NCI-H524 treated with DMSO at 0.1 percent for 48 hours (cell line): ENCODE measurements at places on chromosomes 2 and 18.

GRCh38 chr2:184004948-184005672 is 593.2 kb upstream of the ZNF804A start:
- DNase-seq: peak; percentile 91

DNA sequence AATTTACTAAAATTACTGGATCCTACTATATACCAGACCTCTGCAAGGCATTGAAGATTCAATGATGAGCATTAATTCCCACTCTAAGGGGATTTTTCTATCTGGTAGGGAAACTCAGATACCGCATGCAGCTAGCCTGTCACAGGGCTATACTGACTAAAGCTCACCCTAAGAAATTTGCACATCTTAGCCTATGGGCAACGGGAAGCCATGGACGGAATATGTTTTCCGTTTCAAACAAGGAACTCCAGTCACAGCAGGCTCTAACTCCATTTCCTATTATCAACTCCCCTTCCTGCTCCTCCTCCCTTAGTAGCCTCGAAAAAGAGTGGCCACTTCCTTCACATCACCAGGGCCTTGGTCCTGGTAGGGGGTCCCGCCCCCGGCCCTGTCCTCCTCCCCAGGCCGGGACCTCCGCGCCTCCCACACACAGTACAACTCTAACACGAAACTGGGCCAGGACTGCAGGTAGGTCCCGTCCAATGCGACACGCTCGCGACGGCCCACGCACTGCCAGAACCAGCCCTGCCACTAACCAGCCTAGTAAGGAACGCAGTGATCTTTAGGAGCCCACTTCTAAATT is 659 bp upstream of the COX5B start:
- no peak for DNase-seq

DNA sequence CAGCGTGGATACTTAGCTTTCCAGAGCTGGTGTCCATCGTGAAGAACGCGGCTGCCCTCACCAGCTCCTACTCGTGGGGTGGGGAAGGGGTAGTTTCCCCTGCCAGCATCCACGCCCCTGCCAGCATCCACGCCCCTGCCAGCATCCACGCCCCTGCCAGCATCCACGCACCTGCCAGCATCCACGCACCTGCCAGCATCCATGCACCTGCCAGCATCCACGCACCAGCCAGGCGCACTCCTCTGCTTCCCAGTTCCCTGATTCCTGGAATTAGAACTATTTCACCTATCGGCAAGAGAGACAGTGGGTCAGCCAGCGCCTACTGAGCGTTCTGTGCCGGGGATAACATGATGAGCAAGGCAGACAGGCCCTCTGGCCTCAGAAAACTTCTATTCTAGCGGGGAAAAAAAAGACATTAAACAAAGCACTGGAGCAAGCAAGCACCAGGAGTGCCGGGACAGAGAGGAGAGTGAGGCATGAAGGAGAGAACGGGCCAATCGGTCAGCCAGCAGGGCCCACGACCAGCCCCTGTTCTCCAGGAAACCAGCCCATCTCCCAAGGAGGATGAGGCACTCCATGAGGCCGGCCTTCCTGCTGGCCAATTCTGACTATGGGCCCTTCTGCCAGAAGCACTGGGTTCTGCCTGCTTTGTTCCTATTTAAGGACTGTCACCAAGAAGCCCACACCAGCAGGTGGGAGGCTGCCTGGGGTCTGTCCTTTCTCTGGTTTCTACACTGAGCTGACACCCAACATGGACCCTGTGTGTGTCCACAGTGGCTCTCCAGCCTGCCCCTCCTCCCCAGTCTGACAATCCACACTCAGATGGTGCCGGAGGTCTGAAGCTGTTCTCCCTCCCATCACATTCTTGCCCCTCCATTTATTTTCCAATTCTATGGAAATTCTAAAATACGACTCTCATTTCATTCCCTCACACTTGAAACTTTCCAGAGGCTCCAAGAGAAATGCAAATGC is 78.4 kb upstream of the SALL3 start:
- no peak for DNase-seq

GRCh38 chr2:150778828-150779227 is 291.4 kb upstream of the RND3 start:
- no peak for DNase-seq

DNA sequence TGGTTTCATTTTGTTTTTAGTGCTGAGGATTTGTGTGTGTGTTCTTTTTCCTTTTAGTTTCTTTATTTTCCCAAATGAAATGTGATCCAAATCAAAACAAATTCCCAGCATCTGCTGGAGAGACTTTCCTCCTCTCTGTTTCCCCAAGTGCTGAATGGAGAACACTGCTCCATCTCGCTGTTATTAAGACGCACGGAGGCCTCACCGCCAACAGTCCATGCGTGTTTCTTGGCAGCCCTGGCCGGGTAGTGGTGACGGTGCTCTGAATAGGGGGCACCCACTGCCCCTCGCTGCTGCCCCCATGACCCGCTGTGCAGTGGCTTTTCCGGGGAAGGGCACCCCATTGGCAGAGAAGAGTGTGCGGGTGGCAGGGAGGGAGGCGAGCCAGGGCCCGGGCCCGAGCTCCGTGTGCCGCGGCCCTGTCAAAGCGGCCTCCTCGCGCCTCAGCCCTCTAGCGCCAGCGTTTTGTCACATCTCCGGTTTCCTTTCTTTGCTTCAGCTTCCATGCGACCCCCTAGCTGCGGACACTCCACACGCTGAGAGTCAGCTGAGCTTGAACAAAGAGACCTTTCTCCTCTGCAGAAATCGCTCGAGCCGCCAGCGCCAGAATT is 473.7 kb upstream of the SALL3 start:
- no peak for DNase-seq

DNA sequence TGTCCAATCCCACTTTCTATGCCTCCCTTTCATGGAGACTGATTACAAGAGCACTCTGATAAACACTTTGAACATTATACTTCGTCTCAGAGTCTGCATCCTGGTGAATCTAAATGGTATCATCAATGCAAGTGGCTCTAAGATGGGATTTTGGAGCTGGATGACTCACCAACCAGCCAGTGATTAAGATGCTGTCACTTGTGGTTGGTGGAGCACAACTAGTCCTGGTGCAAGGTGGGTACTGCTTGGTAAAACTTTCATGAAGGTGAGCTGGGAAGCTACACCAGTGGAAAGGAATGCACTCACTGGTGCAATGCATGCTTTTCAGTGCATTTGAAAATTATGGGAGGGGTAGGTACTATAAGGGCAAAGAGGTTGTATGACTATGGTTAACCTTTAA is 137.7 kb upstream of the TRIB2 start:
- DNase-seq: no peak

GRCh38 chr2:36597003-36597531 is 901 bp downstream of the FEZ2 start:
- DNase-seq: no peak

GRCh38 chr2:101520246-101520645 is 45.3 kb upstream of the RFX8 start:
- no peak for DNase-seq

GRCh38 chr2:238940806-238941205 is 92.9 kb downstream of the TWIST2 start:
- DNase-seq: no peak

DNA sequence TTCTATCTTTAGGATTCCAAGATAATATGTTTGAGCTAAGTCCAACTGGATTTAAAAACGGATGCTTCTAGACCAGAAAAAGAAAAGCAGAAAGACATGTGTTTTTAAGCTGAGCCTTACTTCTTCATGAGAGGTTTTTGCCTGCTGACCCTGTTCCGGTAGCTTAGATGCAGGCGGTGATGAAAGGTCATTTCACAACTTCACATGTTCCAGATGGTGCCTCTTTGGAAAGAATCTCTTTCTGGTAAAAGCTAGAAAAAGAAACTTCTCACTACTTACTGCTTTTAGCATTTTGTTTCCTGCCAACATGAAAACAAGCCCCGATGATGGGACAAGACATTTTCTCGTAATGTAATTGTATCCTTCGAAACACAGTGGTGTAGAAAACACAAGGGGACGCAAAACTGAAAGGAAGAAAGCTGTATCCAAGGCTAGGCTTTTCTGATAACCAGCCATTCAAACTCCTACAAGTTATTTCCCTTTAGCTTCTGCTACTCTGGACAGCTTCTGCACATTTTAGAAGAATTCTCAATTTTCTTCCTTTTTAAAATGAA is 407.3 kb upstream of the LYPD1 start:
- no peak for DNase-seq

DNA sequence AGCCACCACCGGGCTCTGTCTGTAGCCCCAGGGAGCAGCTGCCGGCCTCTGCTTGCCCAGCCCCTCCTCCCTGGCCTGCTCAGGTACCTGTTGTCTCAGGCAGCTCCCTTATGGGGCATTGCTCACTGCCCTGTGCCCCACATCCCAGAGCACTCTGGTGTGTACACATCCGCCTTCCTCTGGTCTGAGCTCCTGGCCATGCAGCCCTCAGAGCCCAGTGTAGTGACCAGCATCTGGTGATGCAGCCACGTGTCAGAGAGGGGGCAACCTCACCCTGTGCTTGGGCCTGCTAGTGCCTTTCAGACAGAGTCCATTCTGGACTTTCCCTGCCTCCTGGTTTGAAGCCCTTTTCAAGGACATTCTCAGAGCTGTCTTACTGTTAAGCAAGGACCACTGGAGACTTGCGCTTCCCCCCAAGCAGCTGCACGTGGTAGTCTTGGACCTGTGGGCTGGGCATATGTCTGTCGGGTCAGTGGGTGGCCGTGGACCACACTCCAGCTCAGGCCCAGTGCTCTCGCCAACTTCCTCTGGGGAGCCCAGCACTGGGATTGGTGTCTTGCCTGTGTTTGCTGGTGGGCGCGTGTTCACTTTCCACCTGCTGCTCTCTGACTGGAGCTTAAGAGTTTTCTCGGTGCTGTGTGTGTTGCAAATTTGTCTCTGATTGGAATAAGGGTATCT is 30.7 kb downstream of the DGKD start:
- no peak for DNase-seq

DNA sequence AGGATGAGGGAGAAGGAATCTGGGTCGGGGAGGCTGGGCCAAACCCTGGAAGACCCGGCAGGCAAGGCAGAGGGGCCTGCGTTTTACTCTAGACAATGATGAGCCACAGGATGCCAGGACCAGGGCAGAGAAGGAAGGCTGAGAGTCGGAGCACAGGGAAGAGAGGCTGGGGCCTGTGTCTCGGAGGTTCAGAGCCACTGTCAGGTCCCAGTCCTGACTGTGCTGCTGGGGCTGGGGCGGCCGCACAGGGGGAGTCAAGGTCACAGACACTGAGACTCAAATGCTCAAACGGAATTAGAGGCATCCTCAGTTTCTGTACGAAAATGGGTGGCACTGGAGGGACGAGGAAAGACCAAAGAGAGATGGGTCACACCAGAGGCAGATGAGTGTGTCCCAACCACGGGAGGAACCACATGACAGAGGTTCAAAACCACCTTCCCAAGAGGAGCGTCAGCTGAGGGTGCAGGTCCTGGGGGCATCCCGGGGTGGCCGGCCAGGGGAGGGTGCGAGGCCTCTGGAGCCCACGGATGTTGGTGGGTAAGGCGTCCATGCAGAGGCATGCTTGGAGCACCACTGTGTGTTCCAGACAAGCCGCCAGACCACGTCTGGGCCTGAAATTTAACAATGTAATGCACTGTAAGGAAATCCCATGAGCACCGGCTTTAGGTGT is 14.7 kb downstream of the HDAC4 start:
- DNase-seq: no peak

DNA sequence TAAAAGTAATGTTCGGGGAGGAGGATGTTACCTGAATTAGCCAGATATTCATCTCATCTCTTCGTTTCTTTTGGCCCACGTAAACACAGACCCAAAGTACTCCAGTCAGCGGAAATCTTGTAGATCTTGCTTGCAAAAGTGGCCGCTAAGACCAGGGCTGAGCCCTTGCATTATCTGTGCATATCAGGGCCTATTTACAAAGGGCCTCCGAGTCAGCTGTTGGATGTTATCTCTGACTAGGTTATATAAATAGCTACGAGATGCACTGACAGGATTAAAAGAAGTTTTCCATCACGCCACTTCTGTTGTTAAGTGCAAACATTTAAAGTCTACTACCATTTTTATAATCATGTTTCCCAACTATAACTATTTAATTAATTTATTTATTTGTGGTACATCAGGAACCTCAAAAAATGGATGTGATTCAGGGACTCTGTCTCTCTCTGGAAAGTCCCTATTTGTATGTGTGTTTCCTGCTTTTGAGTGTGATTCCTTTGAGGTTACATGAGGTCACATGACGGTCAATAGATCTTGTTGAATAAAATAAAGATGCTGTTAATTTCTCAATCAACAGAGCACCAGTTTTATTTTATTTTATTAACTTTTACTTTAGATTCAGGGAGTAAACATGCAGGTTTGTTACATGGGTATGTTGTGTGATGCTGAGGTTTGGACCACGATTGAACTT is 46.8 kb upstream of the MBOAT2 start:
- no peak for DNase-seq

DNA sequence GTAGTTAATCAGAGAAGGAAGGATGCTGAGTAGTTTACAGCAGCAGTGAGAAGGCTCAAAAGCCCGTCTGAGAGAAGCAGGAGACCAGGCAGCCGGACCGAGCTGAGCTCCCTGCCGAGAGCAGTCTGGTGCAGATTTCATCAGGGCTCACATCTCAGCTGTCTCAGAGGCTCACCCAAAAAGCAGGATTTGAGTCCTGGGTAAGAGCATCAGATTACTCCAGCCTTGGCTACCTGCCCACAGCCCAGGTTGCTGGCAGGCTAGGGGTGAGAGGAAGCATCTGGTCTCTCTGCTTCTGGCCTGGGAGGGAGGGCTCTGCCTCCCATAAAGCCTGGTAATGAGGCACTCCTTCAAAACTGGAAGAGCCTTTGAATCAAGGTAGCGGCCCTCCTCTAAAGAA is 140.5 kb downstream of the ST6GAL2 start:
- peak; percentile 84 for DNase-seq

DNA sequence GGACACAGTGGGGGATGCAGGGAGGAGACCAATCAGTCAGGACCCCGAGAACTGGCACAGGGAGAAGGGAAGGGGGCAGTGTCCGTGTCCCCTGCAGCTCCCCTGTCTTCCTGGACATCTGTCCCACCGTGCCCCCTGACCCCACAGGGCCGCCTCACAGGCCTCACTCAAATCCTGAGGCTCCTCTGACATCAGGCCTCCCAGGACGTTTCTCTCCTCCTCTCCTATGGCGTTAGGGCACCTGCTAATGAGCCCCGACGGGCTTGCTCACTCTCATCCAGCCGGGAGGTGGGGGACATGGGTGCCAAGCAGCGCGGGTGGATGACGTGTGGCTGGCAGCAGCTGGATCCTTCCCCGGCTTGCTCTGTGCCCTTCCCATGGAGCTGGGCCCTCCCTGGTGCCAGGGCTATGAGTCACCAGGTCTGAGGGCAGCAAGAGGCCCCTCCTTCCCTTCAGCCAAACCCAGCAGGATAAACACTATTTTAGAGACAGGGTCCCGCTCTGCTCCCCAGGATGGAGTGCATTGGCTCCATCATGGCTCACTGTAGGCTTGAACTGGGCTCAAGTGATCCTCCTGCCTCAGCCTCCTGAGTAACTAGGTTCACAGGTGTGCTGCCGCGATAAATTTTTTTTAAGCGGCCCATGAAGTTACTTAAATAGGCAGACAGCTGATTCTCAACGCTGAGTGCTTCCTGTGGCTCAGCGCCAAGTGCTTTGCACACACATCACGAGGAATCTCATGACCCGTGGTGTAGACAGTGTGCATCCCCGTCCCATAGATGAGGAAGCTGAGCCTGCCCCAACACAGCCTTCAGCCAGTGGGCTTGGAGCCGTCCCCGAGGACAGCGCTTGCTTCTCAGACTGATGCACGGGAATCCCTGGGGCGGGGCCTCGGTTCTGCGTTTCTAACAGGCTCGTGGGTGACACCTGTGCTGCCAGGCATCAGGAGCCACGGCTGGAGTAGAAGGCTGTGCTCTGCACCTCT is 64.5 kb upstream of the HDAC4 start:
- no peak for DNase-seq
